Hematopoietic multipotent progenitor cell treated with erythropoietin and hydrocortisone succinate and interleukin-3 and kit ligand, for 8 days (in vitro differentiated cells): ENCODE measurements at places on chromosomes 5 and 9.

DNA sequence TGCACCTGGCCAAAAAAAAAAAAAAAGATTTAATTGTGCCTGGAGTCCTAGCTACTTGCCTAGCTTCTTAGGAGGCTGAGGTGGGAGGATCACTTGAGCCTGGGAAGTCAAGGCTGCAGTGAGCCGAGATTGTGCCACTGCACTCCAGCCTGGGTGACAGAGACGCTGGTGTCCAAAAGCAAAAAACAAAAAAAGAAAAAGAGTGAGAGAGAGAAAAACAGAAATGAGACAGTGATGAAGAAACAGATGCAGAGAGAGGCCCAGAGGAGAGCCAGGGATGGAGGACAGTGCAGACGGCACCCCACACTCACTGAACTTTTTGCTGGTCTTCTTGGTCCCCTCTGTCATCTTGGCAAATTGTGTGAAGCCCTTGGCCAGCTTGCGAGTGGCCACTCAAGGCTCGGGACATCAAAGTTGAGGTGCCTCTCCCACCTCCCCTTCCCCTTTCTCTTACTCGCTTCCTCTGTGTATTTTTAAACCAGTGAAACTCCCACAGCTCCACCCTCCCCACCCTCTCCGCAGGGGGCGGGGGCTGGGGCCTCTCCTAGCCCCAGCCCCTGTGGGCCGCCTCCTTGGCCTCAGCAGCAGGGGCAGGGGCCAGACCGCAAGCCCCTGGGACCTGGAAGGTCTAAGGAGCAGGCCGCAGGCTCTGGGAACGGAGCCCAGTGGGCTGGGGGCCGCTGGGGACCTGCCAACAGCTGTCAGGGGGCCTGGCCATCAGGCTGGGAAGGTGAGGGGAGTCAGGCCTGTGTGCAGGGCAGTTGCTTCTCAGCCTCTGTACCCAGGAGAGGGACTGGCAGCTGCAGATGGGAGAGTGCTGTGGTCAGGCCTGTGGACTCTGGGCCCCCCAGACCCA is at the start of gene SH2D3C:
TSS of gene SH2D3C (minus strand) at position 387 of the 856 bp plus-strand sequence. CDS start at position 348, 39 bp downstream.
- DNase-seq = no peak

- peak; percentile 97 for DNase-seq
Observed at GRCh38 chr5:132315529-132316067, 21.4 kb downstream of the SLC22A4 start.

DNA sequence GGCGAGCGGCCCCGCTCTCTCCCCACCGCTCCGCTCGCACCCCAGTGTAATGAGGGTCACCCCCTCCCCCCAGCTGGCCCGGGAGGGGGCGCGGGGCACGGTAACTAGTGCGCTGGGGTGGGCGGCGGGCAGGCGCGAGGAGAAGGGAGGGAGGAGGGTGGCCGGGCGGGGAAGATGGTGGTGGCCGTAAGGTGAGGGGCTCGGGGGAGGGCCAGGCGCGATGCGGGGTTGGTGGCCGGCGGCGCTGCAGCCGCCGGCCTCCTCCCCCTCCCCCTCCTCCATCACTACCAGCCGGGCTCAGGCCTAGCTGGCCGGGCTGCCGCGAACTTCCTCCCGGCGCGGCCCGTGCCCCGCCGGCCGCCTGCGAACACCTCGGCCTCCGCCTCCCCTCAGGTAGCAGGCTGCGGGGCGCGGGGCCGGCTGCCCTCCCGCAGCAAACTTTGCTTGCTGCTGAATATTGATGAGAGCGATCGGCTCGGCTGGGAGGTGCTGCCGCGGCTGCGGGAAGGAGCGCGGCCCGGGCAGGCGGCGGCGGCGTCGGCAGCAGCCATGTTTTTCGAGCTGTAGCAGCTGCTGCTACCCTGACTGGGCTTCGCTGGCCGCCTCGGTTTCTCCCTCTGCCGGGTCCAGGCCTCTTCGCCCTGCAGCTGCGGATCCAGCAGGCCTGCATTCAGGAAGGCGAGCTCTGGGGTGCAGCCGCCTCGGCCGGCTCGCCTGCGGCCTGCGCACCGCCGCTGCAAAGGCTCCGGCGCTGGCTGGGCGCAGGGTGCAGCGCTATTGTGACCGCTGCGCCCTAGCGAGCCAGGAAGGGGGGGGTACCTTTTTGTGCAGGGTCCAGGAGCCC is 502 bp downstream of the NSD1 start:
- DNase-seq = no peak

DNA sequence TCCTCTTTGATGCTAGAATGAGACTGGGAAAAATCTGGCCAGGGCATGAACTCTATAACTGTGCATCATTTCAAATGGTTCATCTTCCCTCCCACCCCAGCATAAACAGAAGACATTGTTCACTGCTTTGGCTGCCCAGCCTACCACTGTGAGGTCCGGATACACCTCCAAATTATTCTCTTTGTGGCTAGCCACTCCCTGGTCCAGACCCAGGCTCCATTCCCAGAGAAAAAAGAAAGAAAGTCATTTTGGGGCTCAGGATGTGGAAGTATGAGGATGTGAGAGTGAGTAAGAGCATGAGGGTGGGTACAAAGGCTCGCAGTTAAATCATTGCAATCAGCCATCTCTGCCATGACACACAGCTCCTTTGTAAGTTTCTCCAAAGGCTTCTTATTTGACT is 559.2 kb downstream of the PSAT1 start:
- DNase-seq = no peak

GRCh38 chr9:25397746-25398145 is 280.5 kb downstream of the TUSC1 start:
- DNase-seq = no peak

DNA sequence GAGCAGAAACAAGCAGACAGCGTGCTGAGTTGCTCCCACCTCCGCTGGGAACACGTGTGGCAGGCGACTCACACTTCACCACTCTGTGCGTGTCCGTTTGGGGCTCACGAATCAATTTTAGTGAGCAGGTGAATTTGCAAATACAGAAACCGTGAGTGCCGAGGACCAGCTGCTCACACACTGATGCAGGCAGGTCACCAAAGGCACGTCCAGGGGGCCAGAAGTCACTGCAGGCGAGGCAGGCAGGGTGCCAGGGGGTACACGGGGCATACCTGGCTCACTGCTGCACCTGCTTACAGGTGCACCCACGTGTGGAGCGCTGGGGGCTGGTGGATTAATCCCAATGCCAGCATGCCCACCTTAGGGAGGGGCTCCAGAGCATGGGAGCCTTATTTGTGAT is 68.8 kb downstream of the ZNF354C start:
- DNase-seq = no peak

DNA sequence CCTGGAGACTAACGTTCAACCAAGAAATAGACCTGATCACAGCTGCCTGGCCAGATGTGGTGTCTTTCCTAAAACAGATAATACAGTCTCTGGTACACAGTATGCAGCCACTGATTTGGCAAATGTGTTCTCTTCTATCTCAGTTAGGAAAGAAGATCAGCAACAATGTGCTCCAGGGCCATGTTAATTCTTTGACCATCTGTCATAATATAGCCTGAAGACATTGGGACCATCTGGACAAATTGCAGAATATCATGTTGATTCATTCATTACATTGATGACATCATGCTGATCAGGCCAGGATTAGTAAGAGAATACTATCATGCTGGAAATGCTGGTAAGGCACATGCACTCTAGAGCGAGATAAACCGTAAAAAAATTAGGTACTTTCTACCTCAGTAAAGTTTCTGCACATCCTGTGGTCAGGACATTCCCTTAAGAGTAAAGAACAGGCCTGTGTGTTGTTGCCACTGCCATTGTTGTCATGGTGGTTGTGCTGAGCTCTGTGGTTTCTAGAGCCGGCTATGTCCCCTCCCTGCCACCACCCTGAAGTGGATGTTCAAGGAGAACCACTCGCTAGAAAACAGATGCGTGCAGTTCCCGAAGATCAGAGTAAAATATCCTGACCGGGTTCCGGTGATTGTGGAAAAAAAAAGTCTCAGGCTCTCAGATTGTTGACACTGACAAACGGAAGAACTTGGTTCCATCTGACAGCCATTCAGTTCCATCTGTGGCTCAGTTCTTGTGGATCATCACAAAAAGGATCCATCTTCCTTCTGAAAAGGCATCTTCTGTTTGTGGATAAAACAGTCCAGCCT is 6.4 kb upstream of the JMY start:
- no peak for DNase-seq

- peak; percentile 82 for DNase-seq
Observed at GRCh38 chr5:136174021-136174659, 18.8 kb downstream of the SMIM32 start.

DNA sequence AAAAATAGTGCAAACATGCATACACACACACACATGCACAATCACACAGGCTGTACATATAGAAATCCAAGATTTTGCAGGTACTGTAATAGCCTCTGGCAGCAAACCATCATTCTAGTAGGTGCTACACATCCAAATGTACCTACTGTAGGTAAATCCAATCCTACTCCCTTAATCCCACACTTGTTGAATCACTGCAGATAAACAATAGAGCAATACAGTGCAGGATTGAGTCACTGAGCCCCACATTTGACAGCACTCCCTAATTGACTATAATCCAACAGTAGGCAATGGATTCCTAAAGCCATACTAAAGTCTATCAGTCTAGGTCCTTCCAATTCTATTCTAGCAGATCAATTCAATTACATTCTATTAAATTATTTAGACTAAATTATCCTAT is 1640.5 kb upstream of the CDH9 start:
- no peak for DNase-seq

- DNase-seq = no peak
Observed at GRCh38 chr9:38138276-38138675, 69.2 kb upstream of the SHB start.

GRCh38 chr9:70389621-70390266 is 24.7 kb downstream of the KLF9 start:
- no peak for DNase-seq

GRCh38 chr5:38286002-38286401 is 27.6 kb downstream of the EGFLAM start:
- DNase-seq = no peak

GRCh38 chr9:101718192-101718591 is 20.3 kb downstream of the GRIN3A start:
- DNase-seq = no peak

GRCh38 chr9:84271531-84271900 is 69.0 kb downstream of the SLC28A3 start:
- no peak for DNase-seq

DNA sequence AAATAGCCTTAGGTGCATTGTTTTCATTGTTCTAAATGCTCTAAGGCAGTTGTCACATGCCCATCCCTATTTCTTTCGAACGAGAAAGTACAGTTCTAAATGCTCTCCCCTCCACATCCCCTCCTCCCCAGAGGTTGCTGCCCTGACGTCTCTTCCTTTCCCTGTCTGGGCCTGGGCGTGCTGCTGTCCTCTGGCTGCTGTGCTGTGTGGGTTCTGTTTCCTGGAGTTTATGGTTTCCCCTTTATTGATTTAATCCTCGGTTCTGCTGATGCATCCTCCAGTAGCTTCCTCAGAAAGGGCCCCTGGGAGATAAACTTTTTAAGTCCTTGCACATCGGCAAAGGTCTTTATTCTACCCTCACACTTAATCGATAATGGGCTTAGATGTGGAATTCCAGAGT is 48.8 kb downstream of the MVB12B start:
- DNase-seq = no peak

DNA sequence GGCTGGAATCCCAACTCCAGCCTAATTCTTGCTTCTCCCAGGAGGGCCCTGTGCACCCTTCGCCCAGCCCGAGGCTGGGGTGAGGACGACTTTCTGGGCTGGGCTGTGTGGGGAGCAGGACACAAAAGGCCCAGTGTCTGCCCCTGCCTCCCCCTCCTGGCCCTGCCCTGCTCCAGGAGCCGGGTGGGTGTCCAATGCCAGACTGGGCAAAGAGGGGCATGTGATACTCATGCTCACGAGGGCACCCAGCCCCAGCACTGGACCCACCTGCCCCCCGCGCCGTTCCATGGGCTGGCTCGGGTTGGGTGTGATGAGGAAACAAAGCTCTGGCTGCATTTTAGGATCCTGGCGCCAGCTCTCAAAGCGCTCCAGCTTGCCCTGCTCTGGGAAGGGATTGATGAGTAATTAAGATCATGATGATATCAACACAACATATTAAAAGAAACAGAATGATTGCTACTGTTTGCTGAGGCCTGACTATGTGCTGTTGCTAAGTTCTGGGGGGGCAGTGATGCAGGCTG is 30.7 kb downstream of the LHX2 start:
- DNase-seq = no peak

- peak; percentile 16 for DNase-seq
Observed at GRCh38 chr5:150114773-150115408, 28.5 kb upstream of the CSF1R start.

DNA sequence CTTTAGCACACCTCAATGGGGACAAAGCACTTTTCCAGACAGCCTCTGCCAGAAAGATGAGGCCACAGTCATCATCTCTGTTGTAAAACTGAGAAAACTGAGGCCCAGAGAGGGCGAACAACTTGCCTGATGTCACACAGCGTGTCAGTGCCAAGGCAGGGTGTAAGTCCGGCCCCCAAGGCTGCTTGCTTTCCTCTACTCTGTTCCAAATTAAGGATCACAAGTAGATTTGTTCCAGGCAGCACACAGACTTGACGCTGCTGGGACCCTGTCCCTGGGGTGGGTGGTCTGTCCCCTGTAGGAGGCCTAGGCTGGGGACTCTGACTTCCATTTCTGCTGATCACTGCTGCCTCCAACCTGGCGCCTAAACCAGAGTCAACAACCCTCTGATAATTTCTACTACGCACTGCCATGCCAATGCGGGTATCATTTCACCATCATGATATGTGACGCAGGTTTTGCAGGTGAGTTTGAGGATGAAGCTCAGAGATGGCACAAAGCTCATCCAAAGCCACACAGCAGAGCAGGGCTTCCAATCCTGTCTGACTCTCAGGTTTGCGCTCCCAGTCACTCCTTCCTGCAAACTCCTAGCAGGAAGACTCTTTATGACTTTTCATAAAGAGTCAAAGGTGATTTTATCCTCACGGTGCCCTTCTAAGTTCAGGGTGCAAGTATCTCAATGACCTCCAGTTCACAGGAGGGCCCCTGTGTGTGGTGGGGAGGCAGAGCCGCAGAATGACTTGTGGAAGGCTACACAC is 13.5 kb upstream of the RALGDS start:
- no peak for DNase-seq

GRCh38 chr9:97564291-97565175 is 63.1 kb downstream of the TMOD1 start:
- DNase-seq = peak; percentile 83

GRCh38 chr9:124078641-124079040 is 67.1 kb downstream of the LHX2 start:
- no peak for DNase-seq

DNA sequence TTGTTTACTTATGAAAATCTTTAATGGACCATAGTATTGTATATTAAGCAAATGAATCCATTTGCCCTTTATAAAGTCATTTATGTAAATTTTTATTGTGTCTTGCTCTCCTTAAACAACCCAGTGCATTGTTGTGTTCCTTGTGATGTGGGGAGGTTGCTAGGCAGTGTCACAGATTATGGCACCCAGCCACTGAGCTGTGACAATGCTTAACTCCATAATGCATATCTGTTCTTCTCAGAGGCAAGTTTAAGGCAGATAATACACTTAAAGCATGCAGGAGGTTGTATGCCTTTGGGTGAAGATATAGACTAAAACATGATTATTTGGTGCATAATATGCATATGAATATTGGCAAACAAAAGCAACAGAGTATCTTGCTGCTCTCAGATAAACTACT is 269.6 kb upstream of the RIOK2 start:
- peak; percentile 1 for DNase-seq
